ENCODE measurements at places on chromosomes 7 and 10.

GRCh38 chr10:31918671-31919409 lies 9.8 kb downstream of the ARHGAP12 start:
- DNase-seq = no peak

DNA sequence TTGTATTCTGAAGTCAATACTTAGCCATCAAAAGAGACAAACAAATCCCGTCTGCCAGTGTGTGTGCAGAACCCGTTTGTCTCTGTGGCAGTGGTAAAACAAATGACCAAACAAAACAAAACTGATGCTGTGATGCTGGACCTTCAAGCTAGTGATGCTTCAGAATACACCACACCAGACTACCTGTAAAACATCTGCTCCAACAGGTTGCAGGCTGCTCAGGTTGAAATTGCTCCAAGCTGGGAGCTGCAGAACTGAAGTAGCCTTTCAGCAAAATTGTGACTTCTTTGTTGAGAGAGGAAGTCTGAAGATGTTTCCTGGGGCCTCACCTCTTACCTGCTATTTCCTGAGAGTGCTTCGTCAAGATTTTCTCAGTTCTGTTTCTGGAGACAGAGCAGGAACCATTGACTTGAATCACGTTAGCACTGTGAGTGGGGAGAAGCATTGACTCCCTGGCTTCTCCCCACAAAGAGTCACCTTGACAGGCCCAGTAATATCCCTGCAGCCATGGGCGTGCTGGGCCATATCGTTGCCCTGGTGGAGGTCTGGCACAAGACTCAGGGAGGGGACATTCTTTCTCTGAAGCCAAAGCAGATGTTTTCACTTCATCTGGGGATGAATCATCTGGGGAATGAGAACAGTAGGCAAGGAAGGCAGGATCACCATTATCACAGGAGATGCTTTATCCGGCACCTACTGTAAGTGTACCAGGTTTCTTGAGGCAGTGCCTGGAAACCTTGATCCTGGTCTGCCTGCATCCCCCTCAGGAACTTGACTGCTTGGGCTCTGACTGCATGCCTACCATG lies 80.2 kb downstream of the RBM20 start:
- DNase-seq = no peak

GRCh38 chr10:102975483-102976379 lies 57.6 kb downstream of the CNNM2 start:
- DNase-seq = no peak

- no peak for DNase-seq
These were observed 273.1 kb downstream of the SEMA3D start for GRCh38 chr7:84913731-84914130.

- no peak for DNase-seq
These were observed 67.2 kb downstream of the CAMK1D start for GRCh38 chr10:12416344-12417050.

DNA sequence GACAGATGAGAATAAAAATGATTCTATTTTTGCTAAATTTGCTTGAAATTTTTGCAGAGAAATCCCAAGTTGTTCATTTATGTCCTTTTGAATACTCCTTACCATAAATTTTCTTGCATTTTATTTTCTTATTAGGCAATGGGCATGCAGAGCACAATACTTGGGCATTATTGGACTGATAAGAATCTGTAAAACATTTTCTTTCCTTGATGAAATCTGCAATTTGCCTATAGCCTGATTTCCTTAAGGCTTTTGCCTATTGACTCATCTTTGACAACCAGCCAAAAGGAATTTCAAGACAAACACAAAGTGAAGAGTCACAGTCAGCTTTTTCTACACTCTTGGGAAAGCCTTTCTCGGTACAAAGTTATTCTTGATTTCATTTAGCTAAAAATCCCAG lies 30.5 kb upstream of the GNAT3 start:
- DNase-seq = no peak

GRCh38 chr10:68023292-68023691 lies 51.8 kb downstream of the HERC4 start:
- DNase-seq = no peak

DNA sequence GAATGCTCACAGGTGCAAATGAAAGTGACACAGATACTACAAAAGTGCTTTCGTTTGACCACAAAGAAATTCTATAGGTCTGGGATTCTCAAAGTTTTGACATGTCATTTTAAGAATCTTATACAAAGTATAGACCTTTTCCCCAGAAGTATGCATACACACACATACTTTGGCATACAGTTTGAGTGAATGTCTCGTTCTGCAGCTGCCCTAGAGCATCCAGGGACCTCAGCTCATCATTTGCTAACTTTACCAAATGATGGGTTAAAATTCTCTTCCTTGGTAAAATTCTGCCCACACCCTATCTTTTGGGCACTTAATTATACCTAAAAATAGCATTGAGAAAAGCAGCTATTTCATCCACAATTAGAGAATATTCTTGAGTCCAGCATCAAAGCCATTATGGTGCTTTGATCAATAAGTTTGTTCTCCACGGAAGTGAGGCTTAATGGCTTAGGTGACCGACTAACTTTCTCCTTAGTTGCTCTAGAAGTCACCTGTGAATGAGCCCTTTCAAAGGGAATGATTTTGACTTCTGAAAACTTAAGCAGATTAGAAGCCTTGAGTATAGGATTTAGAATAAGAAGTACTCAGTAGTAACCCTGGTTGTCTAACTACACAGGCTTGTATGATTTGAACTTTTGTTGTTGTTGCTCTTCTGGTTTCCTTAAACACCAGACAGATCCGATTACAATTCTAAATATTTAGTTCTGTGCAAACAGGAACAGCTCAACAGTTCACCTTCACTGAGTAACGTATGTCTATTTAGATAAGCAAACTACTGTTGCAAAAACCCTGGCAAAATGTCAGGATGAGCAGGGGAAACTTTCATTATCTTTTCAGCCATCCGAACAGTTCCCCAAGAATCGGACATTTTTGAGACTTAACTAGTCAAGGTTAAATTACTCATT lies 70.6 kb downstream of the CNNM2 start:
- no peak for DNase-seq

DNA sequence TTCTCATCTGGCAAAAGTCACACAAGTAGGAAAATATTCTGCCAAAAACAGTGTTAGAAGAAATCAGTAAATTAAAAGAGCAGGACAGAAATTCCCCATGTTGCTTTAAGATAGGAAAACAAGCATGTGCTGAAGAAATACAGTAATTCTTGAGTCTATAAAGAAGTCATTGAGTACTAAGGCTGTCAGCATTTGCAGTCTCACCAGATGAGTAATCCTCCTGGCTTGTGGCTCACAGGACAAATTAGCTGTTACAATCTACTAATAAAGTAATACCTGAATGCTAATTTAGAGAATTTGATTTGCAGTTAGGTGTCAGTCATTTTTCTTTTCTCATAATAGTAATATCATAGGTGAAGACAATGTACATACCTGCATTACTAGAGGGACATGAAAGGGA lies 1158.9 kb upstream of the CELF2 start:
- DNase-seq = no peak

GRCh38 chr10:98536551-98536950 lies 89.8 kb upstream of the HPS1 start:
- no peak for DNase-seq

- no peak for DNase-seq
These were observed 251.1 kb upstream of the MEOX2 start for GRCh38 chr7:15937571-15937970.

- no peak for DNase-seq
These were observed 4.5 kb upstream of the DNMBP start for GRCh38 chr10:100014071-100014762.

DNA sequence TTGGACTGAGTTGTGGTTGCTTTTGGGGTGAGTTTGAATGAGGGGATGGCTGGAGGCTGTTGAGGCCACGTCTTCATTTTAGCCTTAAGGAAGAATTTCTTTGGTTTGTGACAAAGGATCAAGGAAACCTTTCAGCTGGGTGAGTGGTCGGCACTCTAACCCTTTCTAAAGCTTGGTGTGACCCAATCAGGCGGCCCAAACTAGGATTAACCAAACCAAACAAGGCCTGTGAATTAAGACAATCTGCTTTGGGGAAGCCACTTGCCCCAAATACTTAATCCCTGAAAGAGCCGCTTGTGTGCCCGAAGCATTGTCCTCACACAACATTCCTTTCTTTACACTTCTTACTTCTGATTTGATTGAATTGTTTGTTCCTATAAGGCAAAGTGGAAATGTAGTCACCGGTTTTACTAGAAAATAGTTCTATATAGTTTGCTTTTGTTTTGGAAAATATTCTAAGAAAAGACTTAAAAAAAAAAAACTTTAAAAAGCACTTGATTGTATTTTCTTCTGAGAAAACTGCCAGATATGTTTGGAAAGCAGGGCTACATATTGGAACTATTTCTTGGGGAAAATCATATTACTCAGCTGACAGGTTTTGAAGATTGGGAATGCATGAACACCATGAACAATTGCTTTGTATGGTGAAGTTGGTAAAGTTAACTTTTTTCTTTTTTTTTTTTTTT lies 272.4 kb upstream of the BMPER start:
- no peak for DNase-seq

- DNase-seq = no peak
These were observed 384.2 kb upstream of the LRGUK start for GRCh38 chr7:133742709-133743538.

DNA sequence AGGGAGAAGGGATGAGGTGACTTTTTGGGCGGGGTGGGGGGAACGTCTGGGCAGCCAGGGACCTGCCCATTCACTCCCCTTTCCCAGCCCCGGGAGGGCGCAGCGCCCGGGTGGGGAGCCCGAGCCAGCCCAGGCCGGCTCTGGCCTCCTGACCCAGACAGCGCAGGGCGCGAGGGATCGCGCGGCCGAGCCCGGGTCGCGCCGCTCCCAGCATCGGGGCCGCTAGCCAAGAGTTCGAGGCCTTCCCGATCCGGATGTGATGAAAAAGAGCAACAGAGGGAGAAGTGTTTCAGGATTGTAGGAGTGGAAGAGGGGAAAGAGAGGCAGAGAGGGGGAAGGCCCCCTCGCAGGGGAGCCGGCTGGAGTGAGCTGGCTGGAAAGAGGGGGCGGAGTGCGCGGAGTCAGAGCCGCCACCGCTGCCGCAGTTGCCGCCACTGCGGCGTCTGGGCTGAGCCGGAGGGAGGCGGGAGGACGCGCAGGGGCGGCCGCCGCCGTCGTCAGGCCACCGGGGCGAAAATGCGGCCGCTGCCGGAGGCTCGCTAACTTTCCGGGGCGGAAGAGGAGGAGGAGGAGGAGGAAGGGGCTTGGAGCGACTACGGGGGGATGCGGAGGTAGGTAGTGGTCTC lies at the start of gene MDFIC:
Gene MDFIC, plus strand, starts transcription at position 69 of the 626 bp plus-strand sequence. CDS start 940 bp downstream, outside the sequence.
- peak; percentile 90 for DNase-seq
